AG04450 (cell line): ENCODE measurements at places on chromosomes 5 and 9. TPM values are rescaled to one million over a fixed set of nuclear protein-coding genes. Genes with fewer than 3 reads are reported as not detected.

DNA sequence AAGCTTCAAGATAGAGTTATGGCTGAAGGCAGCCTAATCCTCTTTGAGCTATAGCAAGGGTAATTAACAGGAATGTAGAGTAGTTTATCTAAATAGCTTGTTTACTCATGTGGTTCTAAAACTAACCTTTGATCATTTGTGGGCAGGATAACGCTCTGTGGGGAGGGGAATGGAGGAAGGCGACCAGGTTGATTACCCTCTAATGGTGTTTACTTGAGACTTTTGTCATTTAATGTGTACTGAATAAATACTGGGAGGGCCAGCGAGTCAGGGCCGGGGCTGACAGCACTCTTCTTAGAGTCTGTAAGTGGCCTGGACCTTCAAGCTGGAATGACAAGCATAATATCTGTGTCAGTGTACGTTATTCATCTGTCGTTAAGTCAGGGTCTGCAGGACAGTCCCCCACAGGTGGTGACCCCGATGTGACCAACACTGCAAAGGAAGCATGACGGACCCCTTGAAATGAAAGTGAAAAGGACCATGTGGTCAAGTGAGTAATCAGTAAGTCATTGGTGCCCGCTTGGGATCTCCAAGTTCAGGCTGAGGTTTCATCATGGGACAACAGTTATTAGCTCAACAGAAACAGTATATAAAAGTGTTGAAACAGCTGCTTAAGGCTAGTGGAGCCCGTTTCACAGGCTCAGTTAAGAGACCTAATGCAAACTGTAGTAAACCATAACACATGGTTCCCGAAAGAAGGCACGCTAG lies 162.6 kb downstream of the CPLANE1 start:
- DNase-seq: peak; percentile 20

GRCh38 chr5:128121651-128122050 lies 38.1 kb downstream of the SLC12A2 start:
- no peak for DNase-seq

The TMC1 gene
- 0.11 TPM in 1 of 2 replicates, not detected in the other for polyA plus RNA-seq

The MED10 gene
- polyA plus RNA-seq: 34.0 and 36.3 TPM in 2 replicates

The GLRA1 gene
- polyA plus RNA-seq: not detected in 2 replicates
